ENCODE measurements at places on chromosomes 7 and 10.

GRCh38 chr7:128713794-128714193 is 25.4 kb upstream of the CALU start:
- no peak for DNase-seq

DNA sequence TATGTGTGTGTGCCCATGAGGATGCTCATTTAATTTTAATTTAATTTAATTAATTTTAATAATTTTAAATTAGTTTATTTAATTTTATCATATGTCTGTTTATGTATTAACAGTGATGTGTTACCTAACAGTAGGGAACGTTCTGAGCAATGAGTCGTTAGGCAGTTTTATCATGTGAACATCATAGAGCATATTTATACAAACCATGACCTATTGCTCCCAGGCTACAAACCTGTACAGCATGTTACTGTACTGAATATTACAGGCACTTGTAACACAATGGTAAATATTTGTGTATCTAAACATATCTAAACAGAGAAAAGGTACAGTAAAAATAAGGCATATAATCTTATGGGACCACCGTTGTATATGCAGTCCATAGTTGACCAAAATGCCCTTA is 13.7 kb upstream of the CFAP69 start:
- no peak for DNase-seq

DNA sequence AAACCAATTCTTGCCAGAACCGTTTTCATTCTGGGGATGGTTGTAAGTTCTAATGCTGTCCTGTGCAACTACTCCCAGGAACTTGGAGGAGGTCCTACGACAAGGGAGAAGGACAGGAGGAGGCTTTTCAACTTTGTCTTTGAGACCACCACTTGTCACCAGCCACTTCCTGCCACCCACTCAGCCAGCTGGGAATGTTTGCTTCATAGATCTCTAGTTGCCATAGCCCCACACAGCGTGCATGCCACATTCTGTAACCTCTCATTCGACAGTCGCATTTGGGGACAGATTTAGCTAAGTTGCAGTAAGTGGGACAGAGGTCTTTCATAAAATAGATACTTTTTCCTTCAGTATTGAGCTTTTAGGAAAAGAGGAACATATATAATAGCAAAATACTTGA is 78.0 kb downstream of the TAF3 start:
- DNase-seq = no peak

- DNase-seq = peak; percentile 66
Measured at GRCh38 chr7:8035647-8036518, 67.3 kb downstream of the GLCCI1 start.

DNA sequence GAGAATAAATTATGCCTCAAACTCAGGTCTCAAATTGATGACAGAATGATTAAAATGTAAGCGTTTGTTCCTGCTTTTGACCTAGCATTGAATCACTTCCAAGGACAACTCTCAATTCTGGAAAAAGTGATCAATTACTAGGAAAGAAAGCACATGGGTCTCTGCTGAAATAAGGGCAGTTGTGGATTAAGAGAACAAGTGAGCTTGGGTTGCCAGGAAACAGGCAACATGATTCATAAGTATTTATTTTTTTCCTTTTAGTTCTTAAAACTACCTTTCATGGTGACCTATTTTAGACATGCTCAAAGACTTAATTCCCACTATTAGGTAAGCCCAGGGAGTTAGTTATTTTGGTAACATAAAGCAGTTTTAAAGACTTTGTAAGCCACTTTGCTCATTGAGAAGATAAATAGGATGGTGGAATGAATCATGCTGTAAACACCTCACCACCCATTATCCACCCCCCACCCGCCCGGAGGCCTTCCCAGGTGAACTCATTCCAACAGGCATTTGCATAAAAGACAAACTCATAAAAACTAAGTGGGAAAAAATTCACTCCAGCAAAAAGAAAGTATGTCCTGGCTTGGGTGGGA is 728.3 kb downstream of the SORCS1 start:
- no peak for DNase-seq

- no peak for DNase-seq
Measured at GRCh38 chr10:102581401-102581800, 62.9 kb upstream of the TRIM8 start.

GRCh38 chr7:101166909-101167644 is 1.7 kb upstream of the VGF start:
- no peak for DNase-seq

DNA sequence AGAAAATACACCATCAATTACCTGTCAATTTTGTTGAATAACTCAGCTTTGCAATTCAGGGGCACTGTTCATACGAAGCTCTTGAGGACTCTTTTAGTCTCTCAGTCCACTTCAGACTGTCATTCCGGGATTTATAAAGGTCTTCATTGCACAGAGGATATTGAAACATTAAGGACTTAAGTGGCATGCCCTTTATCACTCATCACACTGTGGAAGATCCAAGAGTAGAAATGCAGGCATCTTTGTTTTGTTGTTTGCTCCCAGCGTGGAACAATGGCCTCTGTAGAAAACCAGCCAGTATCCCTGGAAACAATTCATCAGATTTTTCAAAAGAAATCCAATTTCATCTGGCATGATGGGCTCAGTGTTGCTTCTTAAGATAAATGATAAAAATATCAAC is 66.3 kb upstream of the LRGUK start:
- no peak for DNase-seq

DNA sequence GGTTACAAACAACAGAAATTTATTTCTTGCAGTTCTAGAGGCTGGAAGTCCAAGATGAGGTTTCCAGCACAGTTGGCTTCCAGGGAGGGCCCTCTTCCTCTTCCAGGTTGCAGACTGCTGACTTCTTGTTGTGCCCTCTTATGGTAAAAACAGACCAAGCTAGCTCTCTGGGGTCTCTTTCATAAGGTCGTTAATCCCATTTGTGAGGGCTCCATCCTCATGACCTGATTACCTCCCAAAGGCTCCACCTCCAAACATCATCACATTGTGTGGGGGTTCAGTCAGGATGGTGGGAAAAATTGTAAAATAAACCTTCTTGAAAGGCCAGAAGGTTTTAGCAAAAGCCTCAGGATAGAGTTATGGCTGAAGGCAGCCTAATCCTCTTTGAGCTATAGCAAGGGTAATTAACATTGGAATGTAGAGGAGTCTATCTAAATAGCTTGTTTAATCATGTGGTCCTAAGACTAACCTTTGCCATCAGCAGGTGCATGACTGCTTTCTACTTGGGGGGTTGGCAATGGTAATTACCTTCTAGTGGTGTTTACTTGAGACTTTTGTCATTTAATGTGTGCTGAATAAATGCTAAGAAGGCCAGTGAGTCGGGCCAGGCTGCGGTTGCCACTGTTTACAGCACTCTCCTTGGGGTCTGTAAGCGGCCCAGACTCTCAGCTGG is 80.8 kb downstream of the PPP1R17 start:
- no peak for DNase-seq

DNA sequence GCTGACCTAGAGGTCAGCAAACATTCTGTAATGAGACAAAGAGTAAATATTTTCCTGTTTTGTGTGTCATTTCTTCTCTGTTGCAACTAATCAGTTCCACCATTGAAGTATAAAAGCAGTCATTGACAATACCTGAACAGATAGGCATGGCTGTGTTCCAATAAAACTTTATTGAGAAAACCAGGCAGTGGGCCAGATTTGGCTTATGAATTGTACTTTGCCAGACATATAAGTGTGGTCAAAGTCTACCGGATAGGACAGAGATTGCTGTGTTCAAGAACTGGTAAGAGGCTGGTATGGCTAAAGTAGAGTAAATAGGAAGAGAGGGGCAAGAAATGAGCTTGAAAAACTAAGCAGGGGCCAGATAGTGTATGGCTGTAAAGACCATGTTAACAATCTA is 38.3 kb upstream of the TAC1 start:
- DNase-seq = no peak

DNA sequence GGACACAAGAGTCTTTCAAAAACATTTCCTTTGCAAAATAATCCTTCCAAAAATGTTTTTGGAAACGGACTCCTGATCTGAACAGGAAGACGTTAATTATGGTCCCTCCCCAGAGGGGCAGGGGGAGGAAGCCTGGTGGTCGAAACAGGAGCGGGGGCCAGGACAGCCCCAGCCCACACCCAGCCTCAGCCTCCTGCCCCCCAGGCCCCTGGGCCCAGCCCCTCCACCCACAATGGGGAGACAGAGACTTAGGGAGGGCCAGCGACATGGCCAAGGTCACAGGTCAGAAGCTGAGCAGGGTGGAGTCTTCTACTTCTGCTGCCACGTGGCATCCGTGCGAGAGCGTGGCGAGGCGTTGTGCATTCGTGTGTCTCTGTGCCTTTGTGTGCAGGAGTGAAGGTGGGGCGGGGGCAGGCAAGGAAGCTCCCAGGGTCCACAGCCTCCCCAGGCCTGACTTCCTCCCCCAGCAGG is 14.0 kb upstream of the GRIFIN start:
- DNase-seq = no peak

DNA sequence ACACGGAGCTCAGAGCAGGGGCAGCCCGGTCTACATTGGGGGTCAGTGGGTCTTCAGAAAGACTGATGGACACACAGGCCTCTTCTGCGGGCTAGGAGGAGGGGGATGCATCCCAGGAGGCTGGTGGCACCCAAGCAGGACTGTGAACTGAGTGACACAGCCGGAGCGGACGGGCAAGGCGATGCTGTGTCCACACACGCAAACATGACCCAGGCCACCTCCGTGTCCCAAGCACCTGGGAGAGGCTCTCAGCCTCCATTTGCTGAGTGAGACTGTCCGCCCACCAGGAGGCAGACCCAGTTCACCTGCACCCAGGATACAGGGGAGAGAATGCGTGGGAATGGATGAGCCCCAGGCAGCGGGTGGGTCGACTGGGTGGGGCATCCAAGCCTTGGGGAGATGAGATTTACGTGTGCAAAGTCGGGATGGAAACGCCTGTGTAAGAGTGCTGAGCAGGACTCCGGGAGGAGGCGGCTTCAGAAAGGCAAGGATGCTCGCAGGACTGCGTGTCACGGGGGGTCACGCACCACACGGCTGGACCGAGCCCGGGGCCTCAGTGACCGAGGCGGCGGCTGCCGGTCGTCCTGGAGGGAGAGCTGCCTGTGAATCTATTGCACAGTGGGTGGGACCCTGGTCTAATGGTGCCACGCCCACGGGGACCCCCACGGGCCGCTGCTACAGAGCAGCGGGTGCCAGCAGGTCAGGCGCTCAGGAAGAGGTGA is 262.8 kb downstream of the ADARB2 start:
- DNase-seq = no peak

DNA sequence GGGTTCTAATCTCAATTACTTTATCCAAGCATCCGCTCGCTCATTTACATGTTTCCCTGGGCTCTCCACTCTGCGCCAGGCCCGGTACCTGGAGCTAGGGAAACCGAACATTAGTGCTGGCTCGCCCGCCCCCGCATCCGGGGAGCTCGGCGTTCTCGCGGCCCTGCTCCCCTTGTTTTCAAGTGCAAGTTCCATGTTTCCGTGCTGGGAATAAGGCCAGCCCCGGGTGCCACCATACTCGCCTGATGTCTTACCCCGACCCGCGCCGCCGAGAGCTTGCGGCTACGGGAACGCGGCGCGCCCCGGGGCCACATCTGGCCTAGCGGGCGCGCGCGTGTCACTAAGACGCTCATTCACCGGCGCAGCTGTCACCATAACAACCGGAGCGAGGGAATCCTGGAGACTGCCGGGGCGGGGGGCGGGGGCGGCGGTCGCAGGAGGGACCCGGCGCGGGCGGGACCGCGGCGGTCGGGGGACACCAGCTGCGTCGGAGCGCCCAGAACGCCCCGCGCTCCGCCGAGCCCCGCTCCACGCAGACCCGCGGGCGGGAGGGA is at the start of gene NEURL1:
Gene NEURL1, plus strand, starts transcription at position 344 of the 554 bp plus-strand sequence. CDS start 683 bp downstream, outside the sequence.
- DNase-seq = peak; percentile 30

GRCh38 chr10:132921086-132921485 is 21.3 kb downstream of the CFAP46 start:
- no peak for DNase-seq

DNA sequence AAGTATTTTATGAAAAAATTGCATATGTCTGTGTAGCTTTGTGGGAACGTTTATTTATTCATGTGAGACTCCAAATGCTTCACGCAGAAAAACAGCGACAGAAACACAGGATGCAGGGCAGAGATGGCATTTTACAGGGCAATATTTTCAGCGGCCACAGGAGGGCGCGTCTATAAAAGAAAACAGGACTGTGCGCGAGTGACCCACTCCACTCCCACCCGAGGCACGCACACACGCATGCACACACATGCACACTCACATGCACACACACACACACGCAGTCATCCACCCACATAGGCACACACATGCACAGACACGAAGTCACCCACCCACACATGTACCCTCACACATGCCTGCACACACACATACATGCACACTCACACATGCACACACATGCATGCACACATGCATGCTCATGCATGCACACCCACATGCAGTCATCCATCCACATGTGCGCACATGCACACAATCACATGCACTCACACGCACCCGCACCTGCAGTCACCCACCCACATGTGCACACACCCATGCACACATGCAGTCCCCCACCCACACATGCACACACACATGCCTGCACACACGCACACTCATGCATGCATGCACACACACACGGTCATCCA is 96.3 kb downstream of the DNAJB6 start:
- DNase-seq = peak; percentile 64
